ENCODE measurements at places on chromosomes 11 and 22.

- no peak for DNase-seq
These were observed 19.2 kb upstream of the OR56A3 start for GRCh38 chr11:5922749-5923426.

GRCh38 chr11:114819028-114819427 lies 140.7 kb downstream of the NXPE2 start:
- no peak for DNase-seq

DNA sequence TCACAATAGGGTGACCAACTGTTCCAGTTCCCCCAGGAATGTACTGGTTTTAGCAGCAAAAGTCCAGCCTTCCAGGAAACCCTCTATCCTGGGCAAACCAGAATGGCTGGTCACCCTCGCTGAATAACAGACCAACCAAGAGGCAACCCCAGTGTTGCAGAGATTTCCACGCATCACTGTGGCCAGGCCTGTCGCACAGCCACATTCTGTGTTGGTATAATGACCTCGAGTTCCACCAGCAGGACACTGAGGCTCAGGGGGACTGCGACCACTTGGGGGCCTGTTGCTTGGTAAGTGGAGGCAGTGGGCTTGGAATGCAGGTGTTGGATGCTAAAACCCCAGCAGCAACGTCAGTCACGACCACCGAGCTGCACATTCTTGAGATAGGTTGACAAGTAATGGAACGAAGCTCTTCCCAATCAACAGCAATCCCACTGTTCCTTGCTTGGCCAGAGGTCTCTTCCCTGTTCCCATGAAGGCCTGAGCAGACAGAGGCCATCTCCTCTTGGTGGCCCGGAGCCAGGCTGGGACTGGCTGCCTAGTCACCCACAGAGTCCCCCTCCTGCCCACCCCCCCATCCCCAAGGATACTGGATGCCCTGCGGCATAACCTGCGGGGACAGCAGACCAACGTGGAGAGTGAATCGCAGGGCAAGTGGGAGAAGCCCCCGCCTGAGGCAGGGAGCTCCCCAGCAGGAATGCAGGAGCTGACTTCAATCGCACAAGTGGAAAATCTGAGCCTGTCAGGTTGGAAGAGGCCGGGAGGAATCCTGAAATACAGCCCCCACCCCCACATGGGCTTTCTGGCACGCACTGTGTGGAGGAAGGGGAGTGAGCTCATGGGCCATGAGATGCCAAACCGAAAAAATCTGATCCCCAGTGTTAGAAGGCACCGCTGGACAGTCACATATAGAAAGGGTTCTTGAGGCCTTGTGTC lies 43.4 kb upstream of the MN1 start:
- no peak for DNase-seq

DNA sequence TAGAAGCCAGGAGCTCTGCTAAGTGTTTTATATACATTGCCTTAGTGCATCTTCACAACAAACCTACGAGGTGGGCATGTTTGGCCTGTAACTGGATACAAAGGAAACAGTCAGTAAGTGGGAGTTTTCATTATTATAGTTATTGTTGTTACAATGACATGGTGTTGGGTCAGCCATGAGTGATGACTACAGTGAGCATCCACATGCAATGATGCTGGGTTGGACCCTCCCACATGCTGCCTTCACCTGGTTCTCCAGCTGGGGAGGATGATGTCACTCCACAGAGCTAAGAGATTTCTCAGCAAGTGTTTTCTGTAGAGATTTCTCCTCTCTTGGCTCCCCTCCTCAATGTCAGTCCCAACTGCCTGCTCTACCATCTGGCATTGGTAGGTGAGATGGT lies 59.3 kb downstream of the EHF start:
- DNase-seq = no peak

DNA sequence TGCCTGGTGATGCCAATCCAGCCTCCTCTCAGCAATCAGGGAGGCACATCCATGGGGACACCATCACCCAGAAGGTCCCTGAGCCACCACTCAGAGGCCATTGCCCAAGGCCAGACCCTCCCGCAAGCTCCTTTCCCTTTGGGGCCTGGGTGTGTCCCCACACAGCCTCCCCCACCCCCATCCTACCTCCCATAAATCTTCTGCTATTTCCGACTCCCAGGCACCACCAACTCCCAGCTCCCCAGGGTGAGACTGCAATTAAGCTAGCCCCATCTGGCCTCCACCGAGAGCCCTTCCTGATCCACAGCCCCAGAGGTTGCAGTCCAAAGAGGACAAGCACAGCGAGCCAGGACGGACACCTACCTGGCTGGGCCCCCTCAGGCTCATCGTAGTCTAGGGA lies 6.3 kb downstream of the ARHGAP1 start:
- DNase-seq = no peak

GRCh38 chr11:66841861-66842260 lies 1.4 kb upstream of the RCE1 start:
- DNase-seq = no peak

GRCh38 chr11:77198440-77198849 lies 70.4 kb downstream of the MYO7A start:
- no peak for DNase-seq

Measured in Ammon's horn (tissue), 1 donor.